ENCODE measurements at places on chromosomes 6 and 20. TPM values are rescaled to one million over a fixed set of nuclear protein-coding genes. Genes with fewer than 3 reads are reported as not detected.

SIRPB1 gene
- total RNA-seq: 0.59 TPM

BANF2 gene
- total RNA-seq: not detected

PRKN gene
- total RNA-seq: 3.9 TPM

BMP5 gene
- not detected for total RNA-seq

IBTK gene
- 45.0 TPM for total RNA-seq

PDYN gene
- total RNA-seq: not detected

DCDC2 gene
- not detected for total RNA-seq

ZKSCAN3 gene
- total RNA-seq: 5.2 TPM

LGSN gene
- not detected for total RNA-seq

CALHM6 gene
- 0.23 TPM for total RNA-seq

DNAH8 gene
- not detected for total RNA-seq

PACSIN1 gene
- total RNA-seq: not detected

OVOL2 gene
- total RNA-seq: not detected

BFSP1 gene
- 2.5 TPM for total RNA-seq

GNAS-AS1 gene
- 1.1 TPM for total RNA-seq

SGK2 gene
- total RNA-seq: 0.47 TPM

NKX2-2 gene
- not detected for total RNA-seq

COL21A1 gene
- 0.53 TPM for total RNA-seq

SCRT2 gene
- total RNA-seq: not detected

IPCEF1 gene
- total RNA-seq: not detected

EPB41L1 gene
- 14.1 TPM for total RNA-seq

C6orf141 gene
- total RNA-seq: not detected

SPATS1 gene
- total RNA-seq: not detected

PSORS1C2 gene
- not detected for total RNA-seq

PRELID3B gene
- 75.1 TPM for total RNA-seq

PRICKLE4 gene
- total RNA-seq: 0.15 TPM

TREML1 gene
- total RNA-seq: not detected

SLC23A2 gene
- 20.5 TPM for total RNA-seq

CTSZ gene
- 280 TPM for total RNA-seq

EPPIN gene
- total RNA-seq: not detected

DLL1 gene
- 1.8 TPM for total RNA-seq

FERMT1 gene
- total RNA-seq: 1.3 TPM

ADGB gene
- not detected for total RNA-seq

PBOV1 gene
- total RNA-seq: not detected

TRIM40 gene
- under 0.01 TPM for total RNA-seq
